ENCODE measurements at places on chromosomes 5 and 9.

DNA sequence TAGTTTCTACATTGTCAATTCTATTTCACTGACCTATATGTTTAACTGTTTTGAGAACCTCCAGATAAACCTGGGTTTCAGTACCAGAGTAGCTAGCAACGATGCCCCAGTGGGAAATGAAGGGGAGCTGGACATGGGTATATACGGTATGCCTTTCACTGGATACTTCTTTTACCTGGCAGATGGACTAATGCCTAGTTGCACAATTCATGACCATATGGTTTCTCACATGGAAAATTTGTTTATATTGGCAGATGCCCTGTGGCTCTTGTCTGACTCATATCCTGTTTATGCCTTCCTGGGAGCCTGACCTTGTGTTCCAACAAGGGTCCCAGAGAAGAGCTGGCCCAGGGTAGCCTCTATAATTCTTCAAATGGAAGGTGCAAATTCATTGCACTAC is 144.1 kb downstream of the MAT2B start:
- DNase-seq = no peak

DNA sequence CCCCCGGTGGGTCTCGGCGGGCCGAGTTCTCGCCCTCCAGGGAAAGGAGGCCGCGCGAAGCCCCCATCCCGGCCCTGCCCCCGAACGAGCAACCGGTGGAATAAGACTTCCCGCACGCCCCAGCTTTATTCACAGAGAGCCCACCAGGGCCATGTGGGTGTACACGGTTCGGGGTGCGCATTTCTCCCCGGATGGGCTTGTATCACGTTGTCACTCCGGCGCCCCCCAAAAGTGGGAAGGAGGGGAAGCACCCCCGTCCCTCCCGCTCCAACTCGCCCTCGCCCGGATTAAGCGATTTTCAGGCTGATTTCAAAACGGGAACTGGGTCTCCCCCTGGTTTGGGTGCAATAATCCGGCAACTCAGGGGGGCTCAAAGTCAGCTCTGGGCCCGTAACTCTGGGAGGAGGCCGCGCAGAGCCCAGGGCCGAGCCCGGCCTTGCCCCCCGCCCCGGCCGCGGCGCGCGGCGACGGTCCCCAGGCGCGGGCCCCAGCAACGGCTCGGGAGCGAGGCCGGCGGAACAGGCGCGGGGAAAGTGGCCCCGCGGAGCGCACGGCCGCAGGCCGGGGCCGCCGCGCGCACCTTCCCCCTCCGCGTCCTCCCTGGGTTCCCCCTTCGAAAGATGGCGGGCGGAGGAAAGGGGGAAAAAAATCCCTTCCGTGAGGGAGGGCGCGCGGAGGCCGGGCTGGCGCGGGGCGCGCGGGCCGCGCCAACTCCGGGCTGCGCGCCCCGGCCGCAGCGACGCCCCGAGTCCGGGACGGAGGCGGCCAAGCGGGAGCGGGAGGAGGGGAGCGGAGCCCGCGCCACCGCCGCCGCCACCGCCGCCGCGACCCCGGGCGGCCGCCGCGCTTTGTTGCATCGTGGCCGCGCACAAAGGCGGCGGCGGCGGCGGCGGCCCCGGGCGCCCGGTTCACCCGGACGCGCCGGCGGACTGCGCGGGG is 644 bp downstream of the BRD3 start:
- DNase-seq = peak; percentile 37

GRCh38 chr5:180605554-180606214 is 14.4 kb upstream of the SCGB3A1 start:
- peak; percentile 36 for DNase-seq

- no peak for DNase-seq
These were observed 2.6 kb downstream of the HNRNPH1 start for GRCh38 chr5:179620703-179621350.

DNA sequence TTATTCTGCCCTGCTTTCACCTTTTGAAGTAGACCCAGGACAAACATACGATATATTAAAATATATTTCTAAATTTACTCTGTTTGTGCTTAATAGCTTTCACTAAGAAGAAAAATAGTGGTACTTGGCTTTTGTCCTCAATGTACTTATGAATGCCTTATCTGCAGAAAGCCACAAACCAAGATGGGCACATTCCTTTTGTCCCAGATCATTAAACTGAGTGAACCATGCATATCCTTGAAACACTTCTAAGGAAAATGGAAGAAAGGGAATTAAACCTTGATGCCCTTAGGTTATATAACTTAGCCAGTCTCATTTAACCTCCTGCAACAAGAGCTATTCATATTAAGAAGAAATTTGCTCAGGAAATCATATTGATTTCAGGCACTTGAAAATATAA is 553.8 kb upstream of the CDH9 start:
- no peak for DNase-seq
